ENCODE measurements at places on chromosomes 11 and 22.

DNA sequence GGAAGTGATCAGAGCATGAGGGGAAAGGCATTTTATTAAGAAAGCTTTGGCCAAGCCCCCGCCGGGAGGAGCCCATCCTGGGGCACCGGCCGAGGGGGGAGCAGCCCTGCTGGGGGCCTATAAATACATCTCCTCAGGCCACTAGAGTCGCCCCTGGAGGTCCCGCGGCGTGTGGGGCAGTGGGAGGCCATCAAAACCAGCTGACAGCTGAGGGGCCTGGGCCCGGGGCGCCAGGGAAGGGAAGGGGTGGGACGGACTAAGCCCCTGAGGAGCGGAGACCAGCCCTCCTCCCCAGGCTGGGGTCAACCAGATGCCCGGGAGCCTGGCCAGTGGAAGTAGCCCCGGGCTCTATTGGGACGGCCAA is 13.1 kb downstream of the SCARF2 start:
- no peak for DNase-seq

GRCh38 chr11:6260207-6260726 is 629 bp downstream of the CCKBR start:
- no peak for DNase-seq

DNA sequence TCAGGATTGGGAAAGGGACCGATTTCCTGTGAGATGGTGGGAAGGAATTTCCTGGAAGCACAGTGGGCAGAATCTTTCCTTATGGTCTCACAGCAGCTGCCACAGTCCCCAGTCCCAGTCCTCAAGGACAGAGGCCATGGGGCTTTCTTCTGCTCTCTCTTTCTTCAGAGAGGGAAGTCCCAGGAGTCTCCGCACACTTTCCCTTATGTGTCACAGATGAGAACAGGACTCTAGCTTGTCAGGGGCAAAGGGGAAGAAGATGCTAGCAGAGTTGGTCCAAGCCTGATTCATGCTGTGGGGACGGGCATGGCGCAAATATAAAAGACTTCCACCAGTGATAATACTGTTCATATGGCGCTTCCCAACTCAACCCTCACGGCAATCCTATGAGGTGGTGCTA is 7.5 kb upstream of the PPFIA1 start:
- no peak for DNase-seq

DNA sequence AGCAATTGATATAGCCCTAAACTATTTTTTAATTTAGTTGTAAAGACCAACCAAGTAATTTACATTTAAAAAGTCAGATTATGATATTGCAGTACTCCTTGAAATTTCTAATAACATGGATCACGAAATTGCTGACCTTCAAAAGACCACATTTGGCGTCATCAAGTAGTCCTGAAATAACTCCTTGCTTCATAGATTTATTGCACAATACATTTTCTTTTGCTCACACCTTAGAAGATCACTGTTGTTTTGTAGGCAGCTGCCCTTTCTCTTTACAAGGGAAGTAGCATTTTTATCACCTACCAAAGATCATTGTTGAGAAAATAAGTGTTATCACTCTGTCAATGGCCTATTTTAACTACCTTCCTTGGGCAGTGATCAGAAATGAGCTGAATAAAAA is 815.8 kb downstream of the METTL15 start:
- DNase-seq: no peak

GRCh38 chr11:93528757-93529645 is 14.2 kb downstream of the SMCO4 start:
- no peak for DNase-seq

DNA sequence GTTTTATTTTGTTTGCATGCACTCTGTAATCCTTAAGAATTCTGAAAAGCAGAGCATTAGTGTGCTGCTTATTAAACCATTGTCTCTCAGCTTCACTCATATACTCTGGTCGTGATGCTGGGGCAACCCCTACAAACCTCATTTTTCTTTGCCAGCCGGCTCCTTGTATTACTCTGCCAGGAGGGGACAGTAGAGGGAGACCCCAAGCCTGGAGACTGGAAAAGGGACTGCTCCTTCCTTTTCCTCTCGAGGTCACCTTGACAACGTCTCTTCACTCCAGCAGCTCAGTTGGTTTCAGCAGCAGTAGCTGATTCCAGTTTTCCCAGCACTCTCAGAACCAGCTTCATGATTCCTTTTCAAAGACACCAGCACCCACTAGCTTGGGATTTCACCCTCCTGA is 2.8 kb upstream of the JHY start:
- DNase-seq: no peak

DNA sequence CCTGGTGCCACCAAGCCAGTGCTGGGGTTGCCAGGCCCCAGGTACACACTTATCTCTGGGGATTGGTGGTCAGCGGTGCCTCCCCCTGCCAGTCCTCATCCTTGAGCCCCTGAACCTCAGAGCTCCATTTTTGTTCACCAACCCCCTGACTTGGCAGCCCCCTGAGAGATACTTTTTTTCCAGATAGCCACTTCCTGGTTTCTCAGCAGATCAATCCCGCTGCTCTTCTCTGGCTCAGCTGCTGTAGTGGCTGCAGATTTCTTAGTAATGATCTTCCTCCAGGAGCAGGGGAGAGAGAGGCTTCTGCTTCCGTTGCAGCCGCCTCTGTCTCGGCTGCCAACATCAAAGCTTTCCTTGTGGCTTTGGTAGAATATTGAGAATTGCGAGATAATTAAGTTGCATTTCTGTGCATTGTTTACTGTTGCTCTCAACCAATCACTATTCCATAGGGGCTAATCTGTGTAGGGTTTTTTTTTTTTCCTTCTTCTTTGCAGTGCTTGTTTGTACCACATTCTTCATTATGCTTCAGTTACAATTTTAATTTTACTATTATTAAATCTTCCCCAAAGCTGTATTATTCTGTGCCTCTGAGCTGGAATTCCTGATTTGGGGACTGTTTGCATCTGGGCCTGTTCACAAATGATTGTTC is 92.1 kb downstream of the PKNOX2 start:
- DNase-seq: no peak

DNA sequence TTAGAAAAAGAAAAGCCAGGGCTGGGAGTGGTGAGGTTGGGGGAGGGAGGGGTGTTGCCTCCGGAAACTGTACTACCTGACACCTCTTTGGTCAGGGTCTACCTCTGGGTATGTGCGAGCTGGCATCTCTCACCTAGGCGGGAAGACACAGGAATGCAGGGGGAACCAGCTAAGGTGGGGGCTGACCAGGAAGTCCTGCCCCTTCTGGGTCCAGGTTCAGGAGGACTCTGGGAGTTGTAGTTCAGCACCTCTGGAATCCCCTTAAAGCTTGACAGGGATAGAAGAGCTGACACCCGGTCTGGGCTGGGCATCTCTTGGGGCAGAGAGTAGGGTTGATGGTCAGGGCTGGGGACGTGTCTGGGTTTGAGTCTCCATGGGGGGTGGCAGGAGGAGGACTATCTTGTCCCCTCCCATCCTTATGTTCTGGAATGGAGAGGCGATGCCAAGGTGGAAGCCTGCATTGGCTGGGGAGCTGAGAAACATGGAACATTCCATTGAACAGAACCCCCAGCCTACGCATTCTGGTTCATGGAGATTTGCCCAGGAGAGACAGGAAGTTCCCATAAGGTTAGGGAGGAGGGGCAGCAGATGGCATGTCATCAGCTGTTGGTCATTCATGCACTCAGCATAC is 2.1 kb upstream of the KIAA1671 start:
- peak; percentile 43 for DNase-seq

DNA sequence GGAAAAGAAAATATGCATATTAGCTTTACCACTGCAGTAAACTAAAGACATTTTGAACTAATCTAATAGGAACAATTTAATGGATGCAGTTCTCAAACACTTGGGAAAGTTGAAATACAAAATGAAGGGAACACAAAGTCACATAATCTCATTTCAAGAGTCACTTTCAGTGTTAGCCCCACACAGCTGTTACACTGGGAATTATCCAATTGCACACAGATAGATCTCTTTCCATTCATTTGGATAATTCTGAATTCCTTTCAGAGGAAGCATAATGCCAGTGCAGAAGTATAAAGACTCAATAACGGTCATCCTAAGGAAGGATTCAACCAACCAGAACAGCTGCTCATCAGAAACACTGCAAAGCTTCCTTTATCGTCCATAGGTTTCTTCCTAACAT is 173.3 kb downstream of the GRIA4 start:
- no peak for DNase-seq

- DNase-seq: no peak
Observed at GRCh38 chr11:120432056-120433018, 79.2 kb upstream of the GRIK4 start.

DNA sequence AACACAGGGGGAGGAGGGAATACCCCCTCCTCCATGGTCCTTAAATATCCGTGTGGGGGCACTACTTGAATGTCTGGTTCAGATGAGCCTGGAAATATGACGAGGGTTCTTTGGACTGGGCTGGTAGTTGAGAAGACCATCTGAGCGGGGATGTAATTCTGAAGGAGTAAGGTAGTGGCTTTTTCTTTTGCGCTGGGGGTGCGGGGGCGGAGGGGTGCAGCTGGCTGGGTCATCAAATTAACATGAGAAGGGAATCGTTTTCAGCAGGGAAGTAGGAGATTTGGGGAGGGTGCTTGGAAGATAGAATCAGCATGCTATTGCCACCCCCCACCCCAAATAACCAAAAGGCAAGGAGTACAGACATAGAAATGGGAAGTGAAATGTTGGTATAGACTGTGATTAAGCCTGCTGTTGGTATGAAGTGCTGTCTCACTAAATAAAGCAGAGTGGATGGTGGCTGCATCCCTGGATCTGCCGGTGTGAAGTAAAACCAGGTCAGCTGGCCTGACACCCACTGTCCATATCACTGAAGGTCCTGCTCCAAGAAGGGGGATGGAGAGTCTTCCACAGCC is 121.9 kb upstream of the HSD17B12 start:
- no peak for DNase-seq

DNA sequence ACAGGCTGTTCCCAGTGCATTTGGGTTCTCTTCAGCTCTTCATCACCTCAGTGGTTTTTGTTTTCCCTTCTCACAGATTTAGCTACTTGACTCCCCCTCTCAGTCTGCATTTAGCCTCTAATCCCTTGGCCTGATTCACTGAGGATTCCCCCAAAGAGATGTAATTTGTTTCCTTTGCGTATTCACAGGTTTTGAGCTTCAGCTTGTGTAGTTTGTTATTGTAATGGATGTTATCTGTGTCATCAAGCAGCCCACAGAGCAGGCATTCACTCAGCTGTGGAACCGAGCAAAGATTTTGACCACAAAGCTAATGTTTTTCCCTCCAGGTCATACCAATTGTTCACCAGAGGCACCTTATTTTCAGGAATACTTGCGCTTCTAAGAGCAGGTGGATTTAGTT is 6.4 kb upstream of the ME3 start:
- no peak for DNase-seq

GRCh38 chr22:35627267-35628041 is 10.3 kb upstream of the MB start:
- peak; percentile 60 for DNase-seq

DNA sequence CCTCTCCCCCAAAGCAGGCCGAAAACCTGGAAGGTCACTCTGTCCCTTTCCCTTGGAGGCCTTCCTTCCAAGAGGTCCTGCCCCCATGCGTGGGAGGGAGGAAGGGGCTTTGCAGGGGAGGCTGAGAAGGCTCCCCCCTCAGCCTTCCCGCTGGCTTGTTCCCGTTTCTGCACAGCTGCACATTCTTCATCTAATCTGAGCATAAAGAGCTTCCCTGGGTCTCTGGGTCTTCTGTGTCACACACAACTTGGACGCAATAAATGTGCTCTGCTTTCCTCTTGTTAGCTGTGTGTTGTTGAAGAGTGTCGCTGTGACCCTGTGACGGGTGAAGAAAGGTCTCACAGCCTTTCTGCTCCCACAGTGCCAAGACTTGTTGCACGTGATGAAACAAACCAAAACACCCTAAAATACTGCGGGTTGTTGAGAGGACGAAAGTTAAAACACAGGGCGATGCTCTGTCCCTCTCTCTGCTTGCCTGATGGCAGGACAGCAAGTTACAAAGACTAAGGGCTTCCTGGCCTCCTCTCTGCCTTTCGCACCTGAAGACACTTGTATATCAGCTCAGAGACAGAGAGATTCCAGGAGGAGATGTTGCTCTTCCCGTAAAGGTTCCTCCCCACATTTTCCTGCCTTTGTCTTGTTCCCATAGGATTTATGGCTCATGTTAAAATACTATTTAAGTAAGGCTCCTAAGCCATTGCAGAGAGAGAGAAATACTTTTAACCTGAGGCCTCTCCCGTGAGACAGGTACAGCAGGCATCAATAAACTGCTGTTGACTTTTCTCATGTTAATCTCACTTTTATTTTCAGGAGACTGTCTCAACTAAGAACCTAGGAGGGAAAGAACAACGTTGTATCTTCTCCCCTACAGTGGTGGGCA is 15.4 kb upstream of the IFITM3 start:
- no peak for DNase-seq

- DNase-seq: no peak
Observed at GRCh38 chr11:94519478-94520084, 7.3 kb downstream of the C11orf97 start.

DNA sequence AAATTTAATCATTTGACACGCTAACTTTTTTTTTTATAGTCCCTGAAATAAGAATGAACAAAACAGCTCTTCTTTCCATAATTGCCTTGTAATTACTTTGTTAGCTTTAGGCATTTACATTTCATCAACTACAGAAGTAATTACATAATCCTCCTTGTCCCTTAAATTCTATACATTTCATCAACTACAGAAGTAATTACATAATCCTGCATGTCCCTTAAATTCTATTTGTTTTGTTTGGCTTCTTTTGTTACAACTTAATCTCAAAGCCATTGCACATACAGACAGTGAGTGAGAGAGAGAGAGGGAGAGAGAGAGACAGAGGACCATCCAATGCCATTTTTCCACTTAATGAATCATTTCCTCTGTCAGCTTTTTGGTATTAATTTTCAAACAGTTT is 873.2 kb downstream of the METTL15 start:
- no peak for DNase-seq

DNA sequence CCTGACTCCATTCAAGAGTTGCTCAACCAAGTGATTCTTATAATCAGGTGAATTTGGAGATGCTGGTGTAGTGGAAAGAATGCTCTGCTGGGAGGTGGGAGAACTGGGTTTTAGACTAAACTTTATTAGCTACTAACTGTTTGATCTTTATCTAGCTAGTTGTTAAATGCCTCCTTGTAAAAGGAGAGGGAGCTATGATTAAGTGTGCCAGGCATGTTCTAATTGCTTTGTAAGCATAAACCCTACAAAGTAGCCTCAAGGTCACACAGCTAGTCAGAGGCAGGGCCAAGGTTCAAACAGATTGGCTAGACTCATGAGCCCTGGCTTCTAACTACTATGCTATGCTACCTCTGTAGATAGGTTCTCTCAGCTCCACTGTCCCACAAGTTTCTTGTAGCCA is 105.5 kb downstream of the NXPE2 start:
- DNase-seq: no peak

DNA sequence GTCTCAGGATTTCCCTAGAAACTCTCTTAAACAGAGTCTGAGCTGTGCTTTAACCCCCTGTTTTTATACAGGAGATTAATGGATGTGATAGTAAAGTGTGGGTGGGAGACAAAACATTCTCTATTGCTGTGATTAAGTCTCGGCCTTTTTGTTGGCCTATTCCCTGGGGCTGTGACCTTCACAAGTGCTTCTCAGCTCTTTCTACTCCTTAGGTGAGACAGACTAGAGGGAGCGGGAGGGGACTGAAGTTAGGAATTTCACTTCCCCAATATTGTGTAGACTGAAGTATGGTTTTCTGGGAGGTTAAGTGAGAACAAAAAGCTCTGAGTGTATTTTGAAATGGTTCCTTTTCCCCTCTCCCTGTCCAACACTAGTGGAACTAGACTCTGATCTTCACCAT is 29.8 kb upstream of the OR8B8 start:
- DNase-seq: no peak

Data from DMS153 (cell line).